Activated CD4-positive, alpha-beta T cell treated with anti-CD3 and anti-CD28 coated beads for 36 hours (primary cell): ENCODE measurements at places on chromosomes 2 and 18. TPM values are rescaled to one million over a fixed set of nuclear protein-coding genes. Genes with fewer than 3 reads are reported as not detected.

SLC35F5 gene
- 18.4 TPM for total RNA-seq

PDE1A gene
- not detected for total RNA-seq

CFAP65 gene
- not detected for total RNA-seq

HOXD9 gene
- total RNA-seq, result not detected

DNAH7 gene
- not detected for total RNA-seq

MOB4 gene
- 10.8 TPM for total RNA-seq

CCNT2 gene
- total RNA-seq, result 36.6 TPM

IL36RN gene
- not detected for total RNA-seq

ELOA2 gene
- total RNA-seq, result not detected

PSMA8 gene
- 1.4 TPM for total RNA-seq

TCF23 gene
- not detected for total RNA-seq

FSHR gene
- not detected for total RNA-seq

POTEJ gene
- not detected for total RNA-seq

TRMT61B gene
- 22.0 TPM for total RNA-seq

GRCh38 chr2:230924092-230924469, 961 bp downstream of the GPR55 start:
- no peak for DNase-seq

GRCh38 chr2:206477296-206477695, 34.0 kb downstream of the ADAM23 start:
- DNase-seq, result no peak

- no peak for DNase-seq
Measured at GRCh38 chr18:41761333-41762018, 193.6 kb upstream of the PIK3C3 start.

- DNase-seq, result no peak
Measured at GRCh38 chr2:149924549-149925213, 337.1 kb upstream of the MMADHC start.

GRCh38 chr2:241734208-241734466, 293 bp upstream of the D2HGDH start:
- DNase-seq, result no peak

DNA sequence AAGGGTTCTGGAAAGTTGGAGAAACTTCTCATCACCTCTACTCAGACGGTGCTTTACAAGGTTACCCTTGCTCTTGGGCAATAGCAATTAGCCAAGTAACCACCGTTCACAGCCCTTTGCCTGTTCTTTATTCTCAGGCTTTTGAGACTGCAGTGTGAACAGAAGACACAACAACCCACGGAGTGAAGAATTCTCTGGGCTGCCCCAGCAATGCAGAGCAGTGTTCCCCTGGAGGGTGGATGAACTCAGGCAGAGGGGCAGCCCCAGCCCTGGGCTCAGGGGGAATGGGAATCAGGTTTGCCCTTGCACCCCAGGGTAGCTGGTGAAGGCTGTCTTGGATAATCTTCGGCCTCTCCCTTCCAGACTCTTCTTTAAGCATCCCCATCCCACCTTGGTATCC, 69.1 kb downstream of the MCFD2 start:
- no peak for DNase-seq

GRCh38 chr2:195575879-195576401, 81.1 kb upstream of the SLC39A10 start:
- DNase-seq, result no peak

DNA sequence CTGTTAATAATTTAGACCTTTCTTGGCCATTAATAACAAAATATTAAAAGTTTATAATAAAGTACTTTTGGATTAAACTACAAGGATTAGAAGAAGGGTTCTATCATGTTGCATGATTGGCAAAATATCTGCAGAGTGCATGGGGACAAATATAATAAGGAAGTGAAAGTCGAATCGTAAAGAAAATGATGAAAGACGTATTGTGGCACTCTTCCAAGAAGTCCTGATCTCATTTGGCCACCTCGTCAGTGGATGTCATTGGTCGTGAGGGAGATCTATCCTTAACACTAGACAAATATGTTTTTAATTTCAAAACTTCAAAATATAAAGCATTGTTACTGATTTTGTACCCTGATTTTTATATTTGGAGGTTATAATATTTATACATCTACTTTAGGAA, 197.7 kb upstream of the STON1 start:
- no peak for DNase-seq

DNA sequence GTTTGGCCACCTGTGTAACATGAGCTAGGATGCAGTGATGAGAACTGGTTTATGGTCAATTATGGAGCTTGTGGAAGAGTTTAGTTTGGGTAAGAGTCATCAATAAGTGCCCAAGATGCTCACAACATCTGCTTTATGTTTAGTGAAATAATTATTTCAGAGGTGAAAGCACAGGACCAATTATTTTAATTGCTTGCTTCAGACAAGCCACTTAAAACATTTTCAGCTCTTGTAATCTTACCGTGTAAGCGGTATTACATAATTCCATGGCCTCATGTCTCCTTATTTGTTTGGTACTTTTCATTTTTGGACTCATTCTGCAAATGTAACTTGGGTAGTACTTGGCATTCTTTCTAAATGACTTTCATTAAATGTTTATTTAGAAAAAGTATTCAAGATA, 5.4 kb downstream of the B3GNT2 start:
- DNase-seq, result no peak

DNA sequence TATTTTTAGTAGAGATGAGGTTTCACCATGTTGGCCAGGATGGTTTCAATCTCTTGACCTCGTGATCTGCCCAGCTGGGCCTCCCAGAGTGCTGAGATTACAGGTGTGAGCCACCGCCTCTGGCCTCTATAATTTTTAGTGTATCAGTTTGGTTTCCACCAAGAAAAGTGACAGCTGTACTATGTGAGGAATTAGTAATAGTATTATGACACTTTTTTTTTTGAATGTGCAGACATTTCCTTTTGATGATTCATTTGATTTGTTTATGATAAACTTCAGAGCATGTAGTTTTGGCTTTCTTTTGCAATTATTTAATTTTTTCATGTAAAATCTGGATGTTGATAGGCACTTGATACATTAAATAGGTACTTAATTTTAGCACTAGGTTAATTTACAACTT, 61.5 kb downstream of the PTPN4 start:
- peak; percentile 51 for DNase-seq

GRCh38 chr2:239155806-239156480, 244.9 kb downstream of the HDAC4 start:
- no peak for DNase-seq

DNA sequence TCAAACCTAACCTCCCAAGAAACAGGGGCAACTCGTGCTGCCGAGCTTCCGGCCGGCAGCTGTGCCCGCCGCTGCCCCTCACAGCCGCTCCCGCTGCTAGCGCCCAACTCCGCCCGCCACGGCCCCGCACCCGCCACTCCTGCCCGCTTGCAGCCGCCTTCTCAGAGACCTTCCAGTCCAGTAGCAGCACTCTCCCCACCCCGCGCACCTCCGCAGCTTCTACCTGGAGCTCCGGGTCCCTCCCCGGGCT, 722 bp upstream of the C2orf15 start:
- no peak for DNase-seq
